ENCODE measurements at places on chromosomes 16 and 17.

DNA sequence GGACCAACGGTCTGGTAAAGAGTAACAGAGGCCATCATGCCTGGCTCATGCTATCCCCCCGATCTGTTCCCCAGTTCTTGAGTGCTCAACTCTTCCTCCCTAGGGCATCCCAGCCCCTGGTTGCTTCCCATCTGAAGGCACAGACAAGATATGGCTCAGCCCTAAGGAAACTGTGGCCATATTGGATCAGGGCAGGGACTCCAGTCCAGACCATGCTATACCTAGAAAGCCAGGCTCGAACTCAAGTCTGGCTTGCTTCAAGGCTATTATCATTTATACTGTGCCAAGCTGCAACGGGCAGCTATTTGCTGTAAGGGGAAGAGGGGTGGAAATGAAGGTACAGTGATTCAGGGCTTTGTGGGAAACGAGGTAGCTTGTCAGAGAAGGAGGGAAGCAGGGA is 2.8 kb downstream of the UBTF start:
- no peak for DNase-seq

DNA sequence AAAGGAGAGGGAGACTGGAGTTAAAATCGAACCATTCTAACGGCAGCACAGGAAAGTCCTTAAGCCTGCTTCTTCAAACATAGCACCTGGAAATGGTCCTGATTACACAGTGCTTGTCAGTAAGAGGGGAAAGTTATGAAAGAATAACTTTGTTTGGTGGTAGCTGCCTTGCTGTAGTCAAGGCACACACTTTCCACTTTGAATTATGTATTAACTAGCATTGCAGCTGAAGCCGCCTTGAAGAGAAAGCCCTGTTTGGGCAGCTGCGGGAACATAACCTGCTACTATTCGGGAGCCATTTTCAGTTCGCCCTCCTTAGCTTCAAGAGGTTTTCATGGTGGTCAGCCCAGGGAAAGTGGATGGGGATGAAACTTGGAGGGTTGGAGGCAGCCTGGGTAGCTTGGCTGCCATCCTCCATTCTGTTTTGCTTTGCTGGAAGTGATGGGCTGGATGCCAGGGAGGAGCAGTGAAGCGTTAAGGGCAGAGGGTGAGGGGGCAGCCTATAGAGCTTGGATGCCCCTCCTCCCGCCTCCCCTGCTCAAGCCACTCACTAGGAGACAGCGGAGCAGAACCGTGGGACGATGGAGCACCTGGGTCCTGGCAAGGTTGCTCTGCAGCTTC is 5.3 kb upstream of the HAS3 start:
- DNase-seq = no peak

DNA sequence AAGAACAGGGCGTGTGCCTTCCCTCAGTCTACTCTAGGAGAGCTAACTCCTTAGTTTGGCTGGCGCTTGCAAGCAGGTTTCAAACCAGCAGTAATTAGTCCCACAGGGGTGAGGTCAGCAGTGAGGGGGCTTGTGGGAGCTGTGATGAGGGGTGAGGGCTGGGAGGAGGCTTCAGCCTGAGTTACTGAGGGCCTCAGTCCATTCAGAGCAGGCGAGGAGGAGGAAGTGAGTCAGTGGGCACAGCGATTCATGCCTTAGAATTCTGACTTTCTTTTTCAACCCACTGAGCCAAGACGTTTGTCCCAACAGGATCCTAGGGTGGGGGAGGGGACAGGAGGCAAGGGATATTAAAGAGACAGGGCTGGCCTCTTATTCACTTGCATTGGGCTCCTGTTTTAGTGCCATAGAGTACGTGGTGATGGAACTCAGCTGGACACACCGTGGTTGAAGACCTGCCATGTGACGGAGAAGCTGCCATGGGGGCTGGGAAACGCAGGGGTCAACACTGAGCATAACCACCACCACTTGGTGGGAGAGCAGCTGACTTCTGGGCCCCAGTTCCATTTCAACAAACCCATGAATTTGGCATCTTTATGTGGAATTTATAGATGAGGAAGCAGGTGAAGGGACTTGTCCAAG is 8.3 kb upstream of the ITGA3 start:
- no peak for DNase-seq

DNA sequence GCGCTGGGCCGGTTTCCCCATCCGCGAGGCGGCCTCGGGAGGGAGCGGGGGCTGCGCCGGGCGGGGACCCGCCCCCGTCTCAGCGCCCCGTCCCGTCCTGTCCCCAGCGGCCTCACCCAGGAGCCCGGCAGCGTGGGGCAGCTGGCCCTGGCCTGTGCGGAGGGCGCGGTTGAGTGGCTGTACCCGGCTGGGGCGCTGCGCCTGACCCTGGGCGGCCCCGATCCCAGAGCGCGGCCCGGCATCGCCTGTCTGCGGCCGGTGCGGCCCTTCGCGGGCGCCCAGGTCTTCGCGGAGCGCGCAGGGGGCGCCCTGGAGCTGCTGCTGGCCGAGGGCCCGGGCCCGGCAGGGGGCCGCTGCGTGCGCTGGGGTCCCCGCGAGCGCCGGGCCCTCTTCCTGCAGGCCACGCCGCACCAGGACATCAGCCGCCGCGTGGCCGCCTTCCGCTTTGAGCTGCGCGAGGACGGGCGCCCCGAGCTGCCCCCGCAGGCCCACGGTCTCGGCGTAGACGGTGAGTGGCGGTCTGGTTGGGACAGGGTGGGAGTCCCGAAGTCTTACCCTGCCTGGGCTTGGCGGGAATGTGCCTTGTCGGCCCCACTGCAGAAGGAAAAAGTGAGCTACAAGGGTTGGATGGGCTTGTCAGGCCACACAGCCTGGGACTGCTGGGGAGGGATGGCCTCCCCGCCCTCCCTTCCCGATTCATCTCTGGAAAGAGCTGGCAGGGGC is 720 bp downstream of the METRN start:
- no peak for DNase-seq

GRCh38 chr16:373848-374615 is 3.7 kb upstream of the MRPL28 start:
- no peak for DNase-seq

DNA sequence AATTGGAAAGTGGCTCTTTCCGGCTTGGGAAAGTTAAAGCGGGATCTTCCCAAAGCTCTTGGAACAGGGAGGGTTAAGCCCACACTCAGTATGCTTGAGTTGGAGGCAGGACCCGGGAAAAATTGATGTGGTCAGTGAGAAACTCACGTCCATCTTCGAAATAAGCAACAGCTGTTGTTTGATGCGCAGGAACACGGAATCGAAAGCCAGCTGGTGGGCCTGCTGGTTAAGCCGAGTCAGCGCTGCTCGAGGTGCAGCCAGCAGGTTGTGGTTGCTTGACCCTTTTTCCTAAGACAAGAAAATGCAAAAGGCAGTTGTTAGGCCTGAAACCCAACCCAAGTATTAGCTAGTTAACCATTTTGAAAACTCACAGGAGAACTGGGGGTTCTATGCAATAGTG is 49.4 kb downstream of the COG7 start:
- DNase-seq = no peak

DNA sequence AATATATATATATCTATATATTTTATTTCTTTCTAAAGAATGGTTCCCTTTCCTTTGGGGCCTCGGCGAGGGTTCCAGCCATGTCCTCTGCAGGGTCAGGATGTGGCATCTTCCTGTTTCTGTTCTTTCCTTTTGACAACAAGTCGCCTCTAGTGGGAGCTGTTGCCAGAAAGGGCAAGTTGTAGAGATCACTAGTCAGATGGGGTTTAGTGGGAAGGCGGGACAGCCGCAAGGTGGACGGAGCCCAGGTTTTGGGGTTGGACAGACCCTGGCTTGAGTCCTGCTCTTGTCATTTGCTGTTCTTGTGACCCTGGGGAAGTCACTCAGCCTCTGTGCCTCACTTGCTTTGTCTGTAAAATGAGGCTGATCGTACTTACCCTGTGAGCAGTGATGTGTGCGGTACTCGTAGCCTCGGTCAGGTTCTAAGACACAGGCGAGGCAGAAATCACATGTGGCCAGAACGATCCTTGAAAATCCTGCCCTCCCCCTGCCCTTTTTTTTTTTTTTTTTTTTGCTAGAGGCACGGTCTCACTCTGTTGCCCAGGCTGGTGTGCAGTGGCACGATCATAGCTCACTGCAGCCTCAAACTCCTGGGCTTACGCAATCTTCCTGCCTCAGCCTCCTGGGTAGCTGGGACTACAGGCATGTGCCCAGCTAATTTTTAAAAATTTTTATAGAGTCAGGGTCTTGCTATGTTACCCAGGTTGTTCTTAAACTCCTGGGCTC is 80.1 kb downstream of the ABCC6 start:
- no peak for DNase-seq

DNA sequence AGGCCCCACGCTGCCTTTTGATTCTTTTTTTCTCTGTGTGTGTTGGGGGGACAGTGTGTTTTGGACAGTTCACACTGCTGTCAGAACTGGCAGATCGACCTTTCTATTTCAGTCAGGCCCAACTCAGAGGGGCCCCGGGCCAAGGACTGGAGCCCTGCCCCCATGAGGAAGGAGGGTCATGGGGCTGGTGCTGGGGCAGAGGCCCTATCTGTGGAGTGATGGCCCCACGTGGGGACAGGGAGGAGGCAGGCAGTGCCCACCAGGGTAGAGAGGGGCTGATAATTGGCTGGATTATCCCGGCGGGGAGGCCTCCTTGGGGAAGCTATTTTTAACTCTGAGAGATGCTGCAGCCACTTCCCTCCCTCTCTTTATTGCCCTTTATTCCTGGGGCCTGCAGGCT is 5.7 kb upstream of the KCNJ12 start:
- no peak for DNase-seq

DNA sequence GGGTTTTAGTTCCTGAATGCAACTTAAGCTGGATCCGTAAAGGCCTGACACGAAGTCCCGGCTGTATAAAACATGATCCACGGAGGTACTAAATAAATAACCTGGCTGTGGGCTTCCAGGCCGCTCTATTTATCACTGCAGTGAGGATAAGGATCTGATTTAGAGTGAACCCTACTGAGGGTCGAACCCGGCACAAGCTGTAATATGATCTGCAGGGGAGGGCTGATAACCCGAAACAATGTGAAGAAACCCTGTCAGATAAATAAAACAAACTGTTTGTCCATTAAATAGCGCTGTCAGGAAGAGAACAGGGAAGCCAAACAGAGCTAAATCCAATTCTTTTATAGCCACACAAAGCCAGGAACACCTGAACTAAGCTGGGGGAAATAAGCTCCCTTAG is 375.6 kb upstream of the SALL1 start:
- peak; percentile 83 for DNase-seq

GRCh38 chr17:69246726-69247375 is 18.2 kb upstream of the ABCA10 start:
- DNase-seq = peak; percentile 57

- no peak for DNase-seq
Observed at GRCh38 chr17:82519971-82520903, 705 bp downstream of the FOXK2 start.

GRCh38 chr17:73137376-73137775 is 27.4 kb upstream of the SSTR2 start:
- no peak for DNase-seq

- no peak for DNase-seq
Observed at GRCh38 chr17:82794781-82795482, 43.1 kb downstream of the TBCD start.

GRCh38 chr17:50328363-50329325 is 17.3 kb upstream of the XYLT2 start:
- no peak for DNase-seq

GRCh38 chr16:6032438-6032837 is 934.8 kb upstream of the EEF2KMT start:
- no peak for DNase-seq

GRCh38 chr17:52207796-52208195 is 49.3 kb upstream of the CA10 start:
- no peak for DNase-seq

DNA sequence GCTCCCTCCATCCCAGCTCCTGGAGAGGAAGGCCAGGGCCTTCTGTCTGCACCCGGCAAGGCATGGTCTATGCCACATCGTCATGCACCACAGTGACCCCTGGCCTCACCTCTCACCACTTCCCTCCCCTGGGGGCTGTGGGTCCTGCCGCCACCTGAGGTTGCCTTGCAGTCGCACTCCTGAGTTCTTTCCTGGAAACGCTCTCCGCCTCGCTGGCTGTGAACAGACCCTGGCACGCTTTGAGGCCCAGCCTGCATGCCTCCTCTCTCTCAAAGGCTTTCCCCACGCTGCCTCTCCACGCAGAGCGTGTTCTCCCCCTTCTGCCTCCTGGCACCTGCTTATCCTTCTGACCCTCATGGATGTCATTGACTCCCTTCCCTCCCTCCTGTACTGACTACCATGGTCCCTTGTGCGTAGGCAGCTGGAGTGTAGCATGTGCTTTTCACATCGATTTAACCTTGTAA is 45.4 kb downstream of the SEC14L1 start:
- DNase-seq = no peak

DNA sequence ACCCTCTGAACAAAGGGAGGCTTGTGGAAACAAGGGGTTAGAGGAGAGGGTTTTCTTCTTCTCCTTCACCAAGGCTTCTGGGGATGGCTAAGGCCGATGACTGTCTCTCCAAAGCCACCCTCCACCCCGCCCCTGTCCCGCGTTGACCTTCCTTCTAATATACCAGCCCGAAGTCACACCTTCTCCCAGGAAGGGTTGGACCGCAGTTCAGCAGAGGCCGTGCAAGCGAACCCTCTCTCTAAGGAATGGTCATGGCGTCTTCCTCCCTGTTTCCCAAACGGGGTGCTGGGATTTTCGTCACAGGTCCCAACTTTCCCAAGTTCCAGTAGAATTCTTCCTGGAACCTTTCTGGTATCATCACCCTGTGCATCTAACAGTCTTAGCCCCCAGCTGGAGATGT is 49.4 kb downstream of the FZD2 start:
- no peak for DNase-seq

DNA sequence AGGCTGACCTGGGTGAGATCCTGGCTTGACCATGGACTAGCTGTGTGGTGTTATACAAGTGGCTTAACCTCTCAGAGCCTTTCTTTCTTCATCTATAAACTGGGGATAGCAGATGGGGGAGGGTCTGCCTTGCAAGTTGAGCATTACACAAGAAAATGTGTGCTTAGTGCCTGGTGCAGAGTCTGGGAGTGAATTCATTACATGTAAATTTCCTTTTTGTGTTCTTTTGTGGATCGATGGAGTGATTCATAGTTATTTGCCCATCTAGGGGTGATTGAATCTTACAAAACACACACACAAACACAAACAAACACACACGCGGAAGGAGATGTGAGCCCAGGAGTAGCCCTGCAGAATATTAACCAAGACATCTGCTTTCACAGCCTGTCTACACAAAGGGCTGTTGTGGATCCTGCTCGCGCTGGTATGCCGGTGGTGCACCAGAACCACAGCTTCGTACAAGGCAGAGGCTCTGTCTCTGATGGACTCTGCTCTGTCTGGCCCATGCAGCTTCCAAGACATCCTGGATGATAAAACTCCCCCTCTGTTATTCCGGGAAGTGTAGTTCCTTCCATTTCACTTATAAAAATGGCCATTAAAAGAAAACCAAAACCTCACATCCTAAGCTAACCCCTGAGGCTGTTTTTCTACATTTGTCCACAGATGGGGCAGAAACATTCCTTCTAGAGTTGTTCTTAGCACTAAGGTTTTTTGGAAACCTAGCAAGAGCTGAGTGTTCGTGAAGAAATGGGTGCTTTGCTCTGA is 86.1 kb downstream of the UTP18 start:
- DNase-seq = no peak

- DNase-seq = no peak
Observed at GRCh38 chr17:48190871-48191270, 83.3 kb downstream of the SNX11 start.
